ENCODE measurements at places on chromosomes 2 and 18. TPM values are rescaled to one million over a fixed set of nuclear protein-coding genes. Genes with fewer than 3 reads are reported as not detected.

Gene TBR1
- not detected for total RNA-seq

Gene RNMT
- 6.4 TPM for total RNA-seq

Gene SPHKAP
- total RNA-seq: not detected

Gene ITGA4
- 6.6 TPM for total RNA-seq

Gene LYPD6B
- total RNA-seq: not detected

Gene SERPINB7
- total RNA-seq: not detected

Data from ascending aorta (tissue), 2 donors.